ENCODE measurements at places on chromosomes 6 and 20.
A peak's percentile ranks its signal among the peaks of the same experiment; 100 is the strongest.

GRCh38 chr6:52420668-52421358, 671 bp downstream of the EFHC1 start:
- no peak for DNase-seq

DNA sequence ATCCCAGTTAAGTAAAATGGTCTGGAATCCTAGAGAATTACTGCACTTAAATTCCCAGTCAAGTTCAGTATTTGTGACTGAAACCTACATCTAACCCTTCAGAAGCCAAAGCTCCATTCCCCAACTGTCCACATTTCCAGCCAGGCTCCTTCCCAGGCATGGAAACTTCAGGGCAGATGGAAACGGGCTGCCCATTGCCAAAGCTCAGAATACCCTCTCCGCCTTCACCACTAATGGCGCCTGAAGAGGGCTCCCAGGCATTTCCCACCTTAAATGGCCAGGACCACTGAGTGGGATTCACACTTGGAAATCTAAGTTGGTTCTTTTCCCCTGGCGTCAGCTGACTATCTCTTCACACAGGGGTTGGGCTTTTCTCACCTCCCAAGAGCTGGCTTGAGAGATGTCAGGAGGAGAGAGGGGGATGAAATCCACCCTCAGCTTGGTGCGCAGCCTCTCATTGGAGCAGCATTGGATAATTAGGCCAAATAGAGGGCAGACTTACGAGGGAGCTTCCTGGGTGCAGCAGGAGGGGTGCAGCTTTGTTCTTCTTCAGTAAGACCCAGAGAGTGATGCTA, 82.9 kb downstream of the ANKRD60 start:
- no peak for DNase-seq

DNA sequence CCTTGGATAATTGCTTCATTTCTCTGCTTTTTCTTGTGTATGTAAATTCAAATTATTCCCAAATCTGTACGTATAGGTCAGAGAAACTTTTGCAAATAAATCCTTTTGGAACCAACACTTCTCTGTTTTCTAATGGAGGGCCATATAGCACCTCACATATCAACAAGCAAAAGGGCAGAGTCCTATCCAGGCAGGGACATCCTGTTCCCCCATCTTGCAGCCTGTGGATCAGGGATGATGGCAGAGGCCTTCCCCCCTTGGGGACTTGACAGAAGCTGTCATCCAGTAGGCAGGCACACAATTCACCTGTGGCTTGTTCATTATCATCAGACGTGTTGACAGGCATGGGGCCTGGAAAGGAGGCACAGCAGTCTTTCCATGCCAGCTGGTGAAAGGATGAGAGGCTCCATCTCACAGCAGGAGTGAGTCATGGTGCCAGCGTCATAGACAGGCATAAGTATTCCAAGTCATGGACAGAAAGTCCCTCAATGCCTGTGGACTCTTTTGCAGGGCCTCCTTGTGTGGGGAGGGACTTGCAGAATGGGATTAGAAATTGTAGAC, 31.8 kb upstream of the PLEKHG1 start:
- no peak for DNase-seq

DNA sequence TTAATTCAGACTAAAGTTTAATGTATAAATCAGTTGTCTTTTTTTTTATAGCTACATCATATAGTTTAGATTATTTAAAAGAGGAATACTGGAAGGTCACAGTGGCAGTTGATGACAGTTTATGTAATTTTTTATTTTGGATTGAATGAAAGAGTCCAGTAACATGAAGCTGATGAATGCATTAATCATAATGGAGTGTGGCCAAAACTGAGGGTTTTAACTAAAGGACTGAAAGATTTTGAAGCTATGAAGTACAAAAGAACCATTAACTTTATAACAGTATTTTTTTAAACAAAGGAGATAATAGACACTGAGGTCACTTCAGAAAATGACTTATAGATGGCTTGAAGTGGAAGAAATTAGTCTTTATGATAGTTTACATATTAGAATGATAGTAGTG, 41.3 kb downstream of the TRMT11 start:
- no peak for DNase-seq

DNA sequence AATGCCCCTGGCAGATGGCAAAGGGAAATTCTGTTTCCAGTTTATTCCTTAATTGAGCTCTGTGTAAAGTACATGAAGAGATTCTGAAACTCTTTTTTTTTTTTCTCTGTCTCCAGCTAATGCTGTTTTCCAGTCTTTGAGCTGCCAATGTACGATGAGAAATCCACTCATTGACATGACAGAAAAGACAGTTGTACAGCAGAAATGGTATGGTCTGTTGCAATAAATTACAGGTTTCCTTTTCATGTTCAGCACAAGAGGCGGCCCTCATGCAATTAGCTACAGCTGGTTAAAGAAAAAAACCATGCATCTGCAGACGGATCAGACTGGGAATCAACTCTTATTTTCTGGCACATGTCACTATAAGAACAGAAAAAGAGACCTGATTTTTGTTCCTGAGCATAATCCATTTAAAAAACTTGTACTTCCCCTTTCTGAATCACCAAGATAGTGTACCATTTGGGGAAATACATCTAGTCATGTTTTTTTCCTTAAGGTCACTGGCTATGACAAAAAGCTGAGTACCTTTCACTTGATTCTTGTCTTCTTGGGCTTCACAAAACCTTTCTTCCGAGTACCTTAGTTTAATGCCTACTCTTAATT, 289.8 kb upstream of the PREP start:
- DNase-seq: no peak

- DNase-seq: no peak
Observed at GRCh38 chr6:153758516-153758915, 280.5 kb upstream of the OPRM1 start.

- no peak for DNase-seq
Observed at GRCh38 chr6:149482545-149483333, 2.1 kb downstream of the ZC3H12D start.

- DNase-seq: no peak
Observed at GRCh38 chr20:37681384-37682112, 12.3 kb upstream of the CTNNBL1 start.

DNA sequence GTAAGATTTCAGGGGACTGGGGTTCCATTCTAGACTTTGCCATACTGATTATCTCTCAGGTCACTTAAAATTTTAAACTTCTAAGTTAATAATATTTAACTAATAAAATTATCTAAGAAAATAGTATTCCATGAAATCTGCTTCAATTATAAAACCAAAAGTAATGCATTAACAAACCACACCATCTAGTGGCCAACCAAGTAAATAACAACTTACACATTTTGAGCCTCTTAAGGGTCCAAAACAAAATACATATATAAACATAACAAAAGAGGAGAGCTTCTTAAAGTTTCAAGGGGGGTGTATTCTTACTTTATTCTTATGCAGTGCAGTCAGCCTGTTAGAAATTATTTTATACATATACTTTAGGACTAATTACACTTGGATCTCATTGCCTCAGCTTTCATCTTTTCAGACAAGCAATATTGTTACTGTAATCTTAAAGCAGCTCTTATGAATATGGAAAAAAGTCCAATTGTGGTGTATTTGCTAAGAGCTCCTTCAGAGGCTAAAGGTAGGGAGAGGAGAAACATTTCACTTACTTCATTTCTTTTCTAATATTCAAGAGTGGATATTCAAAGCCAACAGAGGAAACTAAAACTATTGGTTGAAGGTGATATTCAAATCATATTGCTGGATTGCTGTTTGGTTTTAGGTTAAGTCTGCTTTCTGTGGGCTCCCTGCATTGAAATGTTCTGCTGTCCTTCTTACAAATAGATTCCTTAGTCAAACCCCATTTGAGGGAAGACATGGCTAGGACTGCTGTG, 199.7 kb upstream of the SIM1 start:
- DNase-seq: peak; percentile 19

GRCh38 chr6:126716032-126716431, 376.1 kb downstream of the CENPW start:
- DNase-seq: peak; percentile 33
